GM23338 (cell line): ENCODE measurements at places on chromosomes 7 and 10.

DNA sequence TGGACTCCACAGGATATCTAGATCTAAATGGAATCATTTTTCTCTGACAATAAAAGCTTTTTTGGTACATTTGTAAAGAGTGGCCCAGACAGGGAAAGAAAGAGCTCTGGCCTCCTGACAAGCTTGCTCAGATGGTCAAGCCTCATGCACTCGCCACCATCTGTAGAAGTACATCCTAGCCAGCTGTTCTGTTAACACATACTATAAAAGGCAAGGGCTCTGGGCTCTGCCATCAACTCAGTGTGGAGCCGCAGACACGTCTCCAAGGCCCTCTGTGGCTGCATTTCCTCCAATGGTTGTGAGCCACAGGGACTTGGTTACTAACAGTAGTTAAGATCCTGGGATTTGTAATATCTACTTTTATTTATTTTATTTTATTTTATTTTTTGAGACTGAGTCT lies 70.8 kb upstream of the KDM7A start:
- no peak for DNase-seq

DNA sequence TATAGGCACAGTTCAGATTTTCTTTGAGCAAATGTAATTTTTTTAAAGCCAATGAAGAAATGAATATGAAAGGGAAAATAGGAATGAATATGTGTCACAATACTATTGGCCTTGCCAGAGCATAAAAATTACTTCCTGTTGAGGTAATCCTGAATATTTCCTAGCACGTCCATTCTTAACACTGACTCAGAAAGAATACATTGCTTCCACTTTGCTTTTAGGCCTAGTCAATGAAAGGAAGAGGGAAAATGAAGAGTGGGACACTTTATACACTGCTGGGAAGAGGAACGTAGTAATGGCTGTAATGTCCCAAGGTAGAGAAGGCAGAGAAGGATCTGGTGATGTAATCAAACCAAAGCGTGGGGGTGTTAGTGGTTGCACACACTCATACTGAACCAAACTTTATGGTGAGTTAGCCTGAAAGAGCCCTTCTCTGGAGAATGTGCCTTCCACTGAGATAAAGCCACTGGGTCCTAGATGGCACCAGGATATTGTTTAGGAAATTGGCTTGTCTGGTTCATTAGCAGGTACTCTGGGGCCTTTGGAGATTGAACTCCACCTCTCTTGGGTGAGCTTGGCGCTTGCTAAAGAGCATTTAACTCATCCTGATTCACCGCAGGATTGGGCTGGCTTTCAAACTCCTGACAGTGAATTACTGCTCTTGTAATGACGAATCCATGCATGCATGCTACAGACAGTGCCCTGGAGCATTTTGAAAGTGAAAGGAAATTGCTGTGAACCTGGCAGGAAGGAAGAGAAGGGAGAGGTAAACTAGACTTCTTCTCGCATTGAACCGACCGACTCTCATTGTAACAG lies 254.9 kb downstream of the KIAA1217 start:
- no peak for DNase-seq

DNA sequence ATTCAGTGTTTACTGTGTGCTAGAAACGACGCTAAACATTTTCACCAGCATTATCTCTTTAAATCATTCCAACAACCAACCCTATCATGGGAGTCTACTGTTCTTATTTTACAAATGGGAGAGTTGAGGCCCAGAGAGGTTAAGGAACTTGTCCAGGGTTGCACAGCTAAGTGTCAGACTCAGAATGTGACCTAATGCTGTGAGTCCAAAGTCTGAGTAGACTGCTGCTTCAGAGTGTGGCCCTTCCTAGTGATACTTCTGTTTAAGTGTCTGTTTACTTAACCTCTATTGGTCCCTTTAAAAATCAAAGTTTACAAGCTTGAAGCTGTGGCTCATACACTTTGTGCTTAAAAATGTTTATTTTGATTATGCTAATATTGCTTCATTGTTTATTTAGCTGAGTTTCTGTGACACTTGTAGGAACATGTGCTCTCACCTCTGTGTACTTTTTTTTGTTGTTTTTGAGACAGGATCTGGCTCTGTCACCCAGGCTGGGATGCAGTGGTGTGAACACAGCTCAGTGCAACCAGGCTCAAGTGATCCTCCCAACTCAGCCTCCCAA lies 84.4 kb upstream of the SYPL1 start:
- DNase-seq, result no peak

DNA sequence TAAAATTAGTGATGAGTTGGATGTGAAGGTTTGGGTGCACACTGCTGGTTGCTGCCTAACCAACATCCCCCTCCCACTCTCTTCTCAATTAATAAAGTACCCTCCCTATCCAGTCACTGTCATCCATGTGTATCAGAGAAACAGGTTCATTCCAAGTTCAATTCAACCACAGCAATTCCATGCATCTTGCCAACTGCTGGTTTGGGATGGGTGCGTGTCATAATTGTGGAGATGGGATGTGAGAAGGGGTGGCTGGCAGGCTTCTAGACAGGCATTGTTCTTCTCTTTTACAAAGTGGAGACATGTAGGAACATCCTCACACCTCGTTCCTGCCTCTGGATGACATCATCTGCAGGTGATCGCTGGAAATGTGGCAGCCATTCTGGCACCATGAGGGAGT lies 7.5 kb upstream of the CNPY1 start:
- DNase-seq, result no peak

- no peak for DNase-seq
Measured at GRCh38 chr10:11886851-11887250, 63.7 kb downstream of the PROSER2 start.

DNA sequence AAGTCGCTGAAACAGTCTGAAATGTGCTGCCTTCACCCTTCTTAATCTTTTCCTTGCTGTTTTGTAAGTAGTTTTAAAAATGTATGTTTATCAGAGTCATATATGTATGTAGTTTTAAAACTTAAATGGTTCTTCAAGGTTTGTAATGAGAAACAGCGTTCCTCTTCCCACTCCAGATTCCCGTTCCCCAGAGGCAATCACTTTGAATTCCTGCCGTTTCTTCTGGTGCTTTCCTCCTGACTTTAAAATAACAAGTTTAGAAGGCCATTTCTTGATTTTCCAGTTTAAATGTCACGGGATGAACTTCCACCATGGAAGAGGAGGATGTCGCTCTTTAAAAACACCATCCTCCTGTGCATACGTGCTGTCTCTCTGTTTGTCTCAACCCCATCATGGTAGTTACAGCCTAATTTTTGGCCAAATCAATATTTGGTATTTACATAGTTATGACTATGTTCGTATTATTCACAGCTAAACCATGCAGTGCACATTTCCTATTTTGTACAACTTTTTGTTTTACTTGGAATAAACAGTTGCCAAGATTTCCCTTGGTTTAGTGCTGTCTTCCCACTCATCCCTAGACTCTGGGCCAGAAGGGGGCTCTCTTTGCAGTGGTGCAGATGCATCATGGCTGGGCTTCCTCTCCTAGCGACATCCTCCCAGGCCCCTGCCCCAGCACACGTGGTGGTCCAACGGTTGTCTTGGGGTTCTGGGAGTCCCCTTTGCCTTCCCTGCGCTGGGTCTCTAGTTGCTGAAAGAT lies 151.4 kb downstream of the PTPN20 start:
- DNase-seq, result peak; percentile 64

DNA sequence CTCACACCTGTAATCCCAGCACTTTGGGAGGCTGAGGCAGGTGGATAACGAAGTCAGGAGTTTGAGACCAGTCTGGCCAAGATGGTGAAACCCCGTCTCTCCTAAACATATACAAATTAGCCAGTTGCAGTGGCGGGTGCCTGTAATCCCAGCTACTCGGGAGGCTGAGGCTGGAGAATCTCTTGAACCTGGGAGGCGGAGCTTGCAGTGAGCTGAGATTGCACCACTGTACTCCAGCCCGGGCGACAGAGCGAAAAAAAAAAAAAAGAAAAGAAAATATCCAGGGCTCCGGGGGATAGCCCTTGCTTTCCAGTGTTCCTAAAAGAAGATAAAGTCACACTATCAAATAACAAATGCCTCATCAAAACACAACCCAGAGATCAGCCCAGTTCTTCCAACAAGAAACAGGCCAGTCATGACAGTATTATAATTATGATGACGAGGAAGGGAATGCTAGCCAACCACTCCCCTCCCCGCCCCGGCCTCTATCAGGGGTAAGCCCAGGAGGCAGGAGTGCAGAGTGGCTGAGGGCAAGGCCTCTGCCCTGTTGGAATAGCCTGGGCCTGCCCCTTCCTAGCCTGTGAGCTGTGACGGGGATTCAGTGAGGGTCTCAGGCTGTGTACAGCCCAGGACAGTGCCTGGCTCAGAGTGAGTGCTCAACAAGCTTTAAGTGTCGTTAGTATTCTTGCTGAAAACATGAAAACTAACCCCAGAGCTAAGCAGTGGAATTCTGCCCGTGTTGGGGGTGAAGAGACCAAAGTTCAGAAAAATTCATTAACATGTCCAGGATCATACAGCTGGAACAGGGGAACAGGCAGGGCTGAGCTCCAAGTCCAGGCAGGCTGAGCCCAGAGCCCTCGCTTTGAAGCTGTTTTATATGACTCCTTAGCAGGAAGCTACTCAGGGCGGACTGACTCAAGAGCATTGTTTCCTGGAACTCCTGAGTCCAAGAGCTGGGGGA lies 54.3 kb downstream of the FAM241B start:
- DNase-seq, result no peak

- no peak for DNase-seq
Measured at GRCh38 chr10:108583877-108584276, 1339.4 kb downstream of the XPNPEP1 start.

DNA sequence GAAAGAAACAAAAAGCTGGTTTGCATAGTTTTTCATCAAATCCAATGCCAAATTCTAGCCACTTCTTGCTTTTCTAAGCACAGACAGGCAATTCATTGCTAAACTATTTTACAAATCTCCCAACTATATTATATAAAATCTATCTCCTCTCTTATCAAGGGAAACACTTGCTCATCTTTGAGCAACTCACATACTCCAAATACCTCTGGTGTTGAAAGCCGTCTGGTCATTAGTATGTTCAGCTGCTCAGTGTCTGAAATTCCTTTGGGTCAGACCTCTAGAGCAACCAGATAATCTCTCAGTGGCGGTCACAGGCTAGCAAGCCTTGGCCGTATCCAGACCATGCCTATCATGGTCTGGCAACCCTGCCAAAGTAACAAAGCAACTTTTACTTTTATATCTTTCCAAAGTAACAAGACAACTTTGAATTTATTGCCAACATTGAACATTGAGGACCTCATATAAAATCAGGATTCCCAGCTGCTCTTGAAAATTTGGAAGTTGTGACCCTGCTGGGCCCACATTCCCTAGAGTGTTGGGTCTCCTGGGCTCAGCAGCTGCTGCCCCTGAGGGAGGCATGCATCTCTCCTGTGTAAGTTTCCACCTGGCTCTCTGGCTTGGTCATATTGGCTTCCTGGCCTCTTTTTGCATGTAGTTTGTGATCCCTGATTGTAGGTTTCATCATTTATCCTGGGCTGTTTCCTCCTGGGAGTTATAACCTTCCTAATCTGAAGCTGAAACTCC lies 56.8 kb upstream of the LANCL2 start:
- DNase-seq, result no peak

DNA sequence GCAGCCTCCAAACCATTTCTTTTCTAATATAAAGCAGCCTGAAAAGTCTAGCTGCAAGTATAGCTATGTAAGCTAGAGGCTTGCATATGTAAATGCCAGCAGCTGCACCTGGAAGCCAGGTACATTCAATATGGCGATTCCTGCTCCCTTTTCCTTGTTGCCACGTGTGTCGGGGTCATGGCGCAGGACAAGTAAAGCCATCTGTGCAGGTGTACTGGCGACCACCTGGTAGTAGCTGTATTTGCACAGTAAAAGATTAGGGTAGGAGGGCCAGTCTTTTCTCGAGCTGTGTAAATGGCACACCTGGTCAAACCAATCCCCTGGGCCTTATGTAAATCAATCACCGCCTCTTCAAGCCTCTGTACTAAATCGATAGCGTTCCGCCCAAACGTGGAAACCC lies 484.5 kb downstream of the MAGI2 start:
- DNase-seq, result peak; percentile 51

- no peak for DNase-seq
Measured at GRCh38 chr7:125516194-125516593, 586.6 kb upstream of the POT1 start.

- DNase-seq, result peak; percentile 51
Measured at GRCh38 chr10:33132626-33133025, 174.6 kb upstream of the ITGB1 start.

GRCh38 chr10:31906039-31906438 lies 22.6 kb downstream of the ARHGAP12 start:
- no peak for DNase-seq

- DNase-seq, result no peak
Measured at GRCh38 chr7:36941359-36941758, 217.1 kb upstream of the AOAH start.

DNA sequence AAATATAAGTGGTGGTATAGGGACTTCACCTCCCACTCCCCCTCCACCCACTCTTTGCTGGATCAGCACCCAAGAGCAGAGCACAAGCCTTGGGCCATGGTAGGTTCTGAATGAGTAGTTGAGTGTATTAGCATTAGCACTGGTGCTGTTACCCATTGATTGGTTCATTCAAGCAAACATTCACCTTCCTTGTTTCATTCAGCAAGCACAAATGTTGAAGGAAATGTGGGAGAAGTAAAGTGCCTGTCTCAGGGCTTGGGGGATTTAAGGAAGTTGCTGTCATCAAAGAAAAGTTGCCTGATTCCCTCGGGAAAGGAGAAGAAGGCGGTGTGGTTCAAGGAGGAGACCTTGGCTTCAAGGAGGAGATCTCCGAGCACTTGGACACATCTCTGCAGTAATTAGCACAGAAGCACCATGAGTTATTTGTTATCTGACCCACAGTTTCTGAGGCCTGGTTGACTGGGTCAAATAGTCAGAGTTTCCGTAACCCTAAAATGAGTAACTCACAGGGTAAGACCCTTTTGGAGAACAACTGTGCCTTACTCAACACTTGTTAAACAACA lies 17.3 kb downstream of the IL2RA start:
- DNase-seq, result no peak

DNA sequence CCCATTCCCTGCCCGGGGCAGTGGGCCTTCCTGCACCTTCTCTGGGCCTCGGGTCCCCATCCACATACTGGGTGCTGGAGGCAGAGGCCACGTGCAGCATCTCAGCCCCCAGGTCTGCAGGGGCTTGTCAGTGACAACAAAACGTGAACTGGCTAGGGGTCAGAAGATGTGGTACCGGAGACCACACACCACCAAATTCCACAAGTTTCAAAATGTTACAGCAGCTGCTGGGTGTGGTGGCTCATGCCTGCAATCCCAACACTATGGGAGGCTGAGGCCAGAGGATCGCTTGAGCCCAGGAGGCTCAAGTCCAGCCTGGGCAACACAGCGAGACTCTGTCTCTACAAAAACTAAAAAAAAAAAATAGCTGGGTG lies 62.1 kb upstream of the DNAAF5 start:
- no peak for DNase-seq

- no peak for DNase-seq
Measured at GRCh38 chr7:21172800-21173199, 255.1 kb upstream of the SP4 start.
